ENCODE measurements at places on chromosomes 5 and 9. TPM values are rescaled to one million over a fixed set of nuclear protein-coding genes. Genes with fewer than 3 reads are reported as not detected.

Gene BSPRY
- 14.5 TPM for total RNA-seq

Gene NR6A1
- total RNA-seq, result 3.5 TPM

Gene PDE6A
- 0.03 TPM for total RNA-seq

Gene GRXCR2
- not detected for total RNA-seq

Gene MEIKIN
- 0.63 TPM for total RNA-seq

Gene ELP1
- total RNA-seq, result 25.2 TPM

Gene INSL6
- total RNA-seq, result 0.47 TPM

Gene UCK1
- total RNA-seq, result 31.3 TPM

Gene CAMK2A
- 0.28 TPM for total RNA-seq

Gene LCN15
- total RNA-seq, result not detected

Gene NFIB
- total RNA-seq, result 112 TPM

Gene BAAT
- total RNA-seq, result 0.09 TPM

Gene SLC34A3
- 0.13 TPM for total RNA-seq

Gene MUSK
- 0.31 TPM for total RNA-seq

GRCh38 chr9:127877566-127877998, at the start of gene AK1:
Gene AK1, minus strand, starts transcription at chr9:127877675. Its CDS starts 3,058 bp downstream, at chr9:127874617.
- peak; percentile 71 for DNase-seq

DNA sequence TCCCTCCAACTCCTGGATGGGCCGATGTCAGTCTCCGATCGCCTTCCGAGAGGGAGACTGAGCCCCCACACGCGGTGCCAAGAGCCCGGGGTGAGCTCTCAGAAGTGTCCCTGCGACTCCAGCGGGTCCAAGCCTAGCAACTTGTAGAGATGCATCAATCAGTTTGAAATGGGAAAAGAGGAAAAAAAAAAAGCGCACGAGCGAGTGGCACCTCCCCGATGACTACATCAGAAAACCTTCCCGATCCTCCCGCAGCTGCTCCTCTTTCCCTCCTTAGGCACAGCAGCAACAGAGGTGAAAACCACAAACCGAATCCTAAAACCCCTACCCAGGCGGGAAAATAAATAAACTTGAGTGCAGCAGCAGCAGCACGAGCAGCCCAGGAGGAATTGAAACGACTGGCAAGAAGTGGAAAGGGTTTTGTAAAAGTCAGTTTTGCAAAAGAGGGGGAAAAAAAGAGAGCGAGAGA, 1.0 kb upstream of the EFNA5 start:
- DNase-seq, result no peak

- DNase-seq, result no peak
Measured at GRCh38 chr9:110809038-110809595, 140.5 kb downstream of the MUSK start.

GRCh38 chr5:43152946-43153345, 32.2 kb downstream of the ZNF131 start:
- no peak for DNase-seq

DNA sequence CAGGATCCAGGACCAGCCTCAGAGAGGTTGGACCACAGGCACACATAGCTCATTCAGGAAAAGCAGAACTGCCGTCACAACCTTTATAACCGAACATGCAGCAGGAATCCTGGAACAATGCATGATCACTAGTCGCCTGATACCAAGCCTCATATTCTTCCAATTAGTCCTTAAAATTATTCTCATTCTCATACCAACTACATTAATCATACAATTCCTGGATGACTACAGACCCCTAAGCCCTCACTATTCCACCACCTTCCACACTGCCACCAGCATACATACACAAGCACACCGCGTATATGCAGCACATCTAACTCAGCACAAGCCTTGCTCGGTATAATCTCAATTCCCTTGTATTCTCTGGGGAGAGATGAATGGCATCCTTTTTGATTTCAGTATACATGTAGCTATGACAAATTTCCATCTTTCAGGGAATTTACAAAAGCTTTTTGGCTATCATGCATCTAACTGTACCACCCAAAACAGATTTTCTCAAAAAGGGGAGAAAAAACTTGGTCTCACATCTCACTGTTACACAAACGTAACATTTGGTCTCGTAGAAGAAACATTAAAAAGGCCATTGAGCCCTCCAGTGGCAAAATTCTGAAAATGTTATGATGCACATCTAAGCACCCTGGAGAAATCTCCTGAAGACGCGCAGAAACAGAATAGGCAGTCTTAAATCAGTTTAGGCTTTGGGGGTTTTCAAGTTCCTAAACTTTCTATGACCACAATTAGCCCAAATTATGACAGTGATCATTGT, 46.2 kb downstream of the MCTP1 start:
- no peak for DNase-seq

DNA sequence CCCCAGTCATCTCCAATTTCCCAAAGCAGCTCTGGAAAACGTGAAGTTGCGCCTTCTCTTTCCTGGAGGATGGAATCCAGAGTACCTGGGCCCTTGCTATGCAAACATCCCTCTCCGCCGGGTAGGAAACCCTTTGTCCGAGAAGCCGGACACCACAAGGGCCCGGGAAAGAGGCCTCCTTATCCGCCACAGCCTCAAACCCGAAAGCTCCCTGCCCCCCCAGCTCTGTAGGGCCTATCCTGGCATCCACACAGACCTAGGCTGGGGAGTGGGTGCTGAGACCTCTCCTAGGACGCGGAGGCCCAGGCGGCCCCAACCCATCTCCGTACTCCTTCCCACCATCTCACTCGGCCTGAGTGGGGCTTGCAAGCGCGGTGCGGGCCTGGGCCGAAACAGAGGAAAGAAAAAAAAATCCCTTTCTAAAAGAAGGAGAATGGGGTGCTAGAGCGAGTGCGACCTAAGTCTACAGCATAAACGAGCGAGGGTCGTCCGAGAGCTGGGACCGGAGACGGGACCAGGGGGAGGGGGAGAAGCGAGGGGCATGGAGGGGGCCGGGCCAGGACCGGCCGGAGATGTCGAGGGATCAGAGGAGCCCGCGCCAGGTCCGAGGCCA, 624 bp downstream of the FBXW11 start:
- peak; percentile 62 for DNase-seq

DNA sequence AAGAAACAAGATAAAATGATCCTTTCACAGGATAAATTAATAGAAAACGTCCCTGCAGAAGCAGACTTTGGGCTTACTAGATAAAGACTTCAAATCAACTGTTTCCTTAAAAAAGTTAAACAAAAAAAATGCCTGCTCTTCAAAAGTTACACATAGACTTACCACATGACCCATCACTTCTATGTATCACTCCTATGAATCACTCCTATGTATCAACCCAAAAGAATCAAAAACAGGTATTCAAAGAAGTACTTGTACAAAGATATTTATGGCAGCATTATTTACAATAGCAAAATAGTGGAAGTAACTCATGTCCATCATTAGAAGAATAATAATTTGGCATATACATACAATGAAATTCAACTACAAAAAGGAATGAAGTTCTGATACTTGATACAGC, 56.3 kb upstream of the PRDM9 start:
- DNase-seq, result no peak

DNA sequence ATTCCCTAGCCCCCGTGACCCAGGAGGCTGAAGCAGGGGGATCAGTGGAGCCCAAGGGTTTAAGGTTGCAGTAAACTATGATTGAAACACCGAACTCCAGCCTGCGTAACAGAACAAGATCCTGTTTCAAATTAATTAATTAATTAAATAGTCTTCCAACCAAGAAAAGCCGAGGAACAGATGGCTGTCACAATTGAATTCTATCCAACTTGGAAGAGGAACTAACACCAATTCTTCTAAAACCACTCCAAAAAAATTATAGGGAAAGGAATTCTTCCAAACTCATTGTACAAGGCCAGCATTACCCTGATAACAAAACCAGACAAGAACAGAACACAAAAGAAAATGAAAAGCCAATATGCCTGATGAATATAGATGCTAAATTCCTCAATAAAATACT, 43.4 kb upstream of the RGS7BP start:
- DNase-seq, result no peak

GRCh38 chr5:142979636-142980035, 209.5 kb downstream of the ARHGAP26 start:
- no peak for DNase-seq

GRCh38 chr9:92242260-92243136, 51.0 kb downstream of the IARS1 start:
- peak; percentile 21 for DNase-seq

DNA sequence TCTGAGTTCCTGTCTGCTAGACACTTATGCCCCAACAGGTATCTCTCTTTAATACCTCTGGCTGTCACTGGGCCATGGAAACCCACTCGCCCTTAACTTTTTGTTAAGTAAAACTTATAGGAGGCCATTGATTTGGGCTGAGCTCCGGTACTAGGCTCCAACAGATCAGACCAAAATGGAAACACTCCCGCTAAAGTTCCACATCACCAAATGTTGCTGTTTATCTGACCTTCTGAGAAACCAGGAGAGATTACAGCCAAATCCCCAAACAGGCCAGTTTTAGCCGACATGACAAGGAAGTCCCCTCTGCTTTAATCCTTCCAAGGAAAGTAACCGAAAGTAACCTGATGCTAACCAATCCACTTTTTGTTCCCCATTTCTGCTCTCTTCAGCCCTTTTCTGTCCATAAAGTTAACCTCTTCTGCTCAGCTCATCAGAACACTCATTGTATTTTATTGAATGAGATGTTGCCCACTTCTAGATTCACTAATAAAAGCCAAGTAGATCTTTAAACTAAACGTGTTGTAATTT, 115.2 kb upstream of the LHFPL2 start:
- DNase-seq, result no peak

- DNase-seq, result no peak
Measured at GRCh38 chr5:144335561-144335960, 164.9 kb downstream of the KCTD16 start.

- DNase-seq, result no peak
Measured at GRCh38 chr9:125066839-125067619, 76.3 kb downstream of the SCAI start.

GRCh38 chr9:127390248-127390545, 6.8 kb upstream of the SLC2A8 start:
- DNase-seq, result no peak

GRCh38 chr9:4193391-4193790, 106.5 kb downstream of the GLIS3 start:
- DNase-seq, result no peak

- no peak for DNase-seq
Measured at GRCh38 chr5:106121972-106122605, 1548.6 kb downstream of the EFNA5 start.

DNA sequence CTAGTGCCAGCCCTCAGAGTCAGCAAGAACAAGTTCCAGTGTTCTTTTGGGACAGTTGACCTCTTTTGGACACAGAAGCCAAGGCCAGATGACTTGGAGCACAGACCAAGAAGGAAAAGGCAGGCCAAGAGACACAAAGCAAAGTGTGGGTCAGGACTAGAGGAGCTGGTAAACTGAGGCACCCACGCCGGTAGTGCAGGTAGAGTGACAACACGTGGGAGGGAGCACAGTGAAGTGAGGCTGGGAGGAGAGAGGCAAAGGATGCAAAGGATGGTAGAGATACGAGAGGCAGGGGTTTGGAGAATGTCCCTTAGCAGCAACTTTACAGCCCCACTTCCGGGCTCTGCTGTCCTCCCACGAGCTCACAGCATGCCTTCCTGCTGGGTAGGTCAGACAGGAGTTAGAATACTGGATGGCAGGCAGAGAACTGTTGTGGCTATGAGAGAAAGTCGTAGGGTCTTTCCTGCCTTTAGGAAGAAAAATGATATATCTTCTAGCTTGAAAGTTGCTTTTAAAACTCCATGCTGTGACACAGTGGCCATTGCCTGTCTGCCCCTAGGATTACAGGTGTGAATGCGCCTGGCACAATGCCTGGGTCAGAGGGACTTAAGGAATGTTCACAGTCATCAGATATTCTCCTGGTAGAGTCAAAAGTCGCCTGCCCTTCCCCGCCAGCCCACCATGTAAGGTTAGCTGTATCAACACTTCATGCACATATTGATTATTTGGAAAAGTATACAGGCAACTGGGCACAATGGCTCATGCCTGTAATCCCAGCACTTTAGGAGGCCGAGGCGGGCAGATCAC, 97.9 kb downstream of the PDE8B start:
- no peak for DNase-seq

- DNase-seq, result no peak
Measured at GRCh38 chr9:125700791-125701190, 6.2 kb downstream of the MAPKAP1 start.

- peak; percentile 8 for DNase-seq
Measured at GRCh38 chr5:159459951-159460538, 129.8 kb upstream of the IL12B start.

DNA sequence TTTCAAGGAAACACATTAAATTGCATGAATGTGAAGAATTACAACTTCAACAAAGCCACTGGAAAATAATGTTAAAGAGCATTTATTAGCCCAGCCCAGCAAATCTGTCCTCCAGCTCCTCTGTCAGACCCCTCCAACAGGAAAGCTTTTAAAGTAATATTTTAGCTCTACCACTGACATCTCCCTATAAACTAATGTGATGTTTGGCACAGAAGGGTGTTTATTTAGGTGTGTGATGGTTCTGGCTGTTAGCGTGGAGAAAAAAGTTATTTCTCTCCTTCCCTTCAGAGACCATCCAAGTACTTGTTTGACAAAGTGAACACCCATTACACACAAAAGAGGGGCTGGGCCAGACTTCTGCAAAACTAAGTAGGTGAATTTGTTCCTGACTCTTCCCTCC, 111.9 kb upstream of the TARS1 start:
- DNase-seq, result no peak

DNA sequence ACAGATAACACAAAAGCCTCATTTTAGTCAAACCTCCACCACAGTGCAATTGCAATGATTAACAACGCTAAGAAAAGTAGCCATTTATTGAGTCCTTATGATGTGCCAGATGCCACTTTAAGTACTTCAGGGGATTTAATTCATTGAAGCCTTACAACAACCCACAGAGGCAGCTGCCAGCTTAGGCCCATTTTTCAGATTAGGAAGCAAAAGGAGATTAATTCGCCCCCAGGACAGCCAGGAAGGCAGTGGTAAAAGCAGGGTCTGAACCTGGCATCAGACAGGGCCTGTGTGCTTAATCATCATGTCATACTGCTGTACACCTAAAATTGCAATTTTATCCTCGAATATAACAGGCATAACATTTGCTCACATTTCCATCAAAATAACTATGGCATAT, 23.9 kb downstream of the MED27 start:
- DNase-seq, result no peak

GRCh38 chr9:5445886-5446285, 4.5 kb upstream of the CD274 start:
- no peak for DNase-seq

- no peak for DNase-seq
Measured at GRCh38 chr5:57067597-57067924, 106.3 kb upstream of the GPBP1 start.

- no peak for DNase-seq
Measured at GRCh38 chr9:129069862-129070641, 10.9 kb upstream of the DOLPP1 start.

GRCh38 chr5:483434-484140, 40.6 kb downstream of the EXOC3 start:
- DNase-seq, result no peak

DNA sequence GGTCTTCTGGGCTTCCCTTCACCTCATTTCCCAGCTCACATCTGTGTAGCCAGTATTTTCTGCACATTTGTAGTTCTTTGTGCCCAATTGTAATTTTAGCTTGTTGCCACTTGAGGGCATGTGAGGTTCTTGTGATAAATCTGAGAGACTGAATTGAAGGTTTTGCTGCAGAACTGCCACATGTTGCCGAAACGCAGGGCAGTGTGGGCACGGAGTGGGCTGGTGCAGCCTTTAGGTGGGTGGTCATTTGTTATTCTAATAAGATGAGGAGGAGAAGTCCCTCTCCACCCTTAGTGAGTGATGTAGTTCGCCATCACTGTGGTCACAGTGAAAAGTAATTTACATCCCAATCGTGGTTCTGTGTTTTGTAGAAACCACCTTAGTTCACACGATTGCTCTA, 21.2 kb downstream of the OTULIN start:
- peak; percentile 73 for DNase-seq

GRCh38 chr9:108816037-108816436, 39.7 kb downstream of the ACTL7B start:
- DNase-seq, result no peak
